Activated CD4-positive, alpha-beta T cell treated with anti-CD3 and anti-CD28 coated beads, Interleukin-2, amount 50 U/mL, for 16 hours (primary cell): ENCODE measurements at places on chromosomes 12 and 14.

GRCh38 chr12:25745281-25745680 lies 192.2 kb upstream of the LMNTD1 start:
- no peak for DNase-seq

GRCh38 chr12:29692237-29692636 lies 91.5 kb downstream of the TMTC1 start:
- no peak for DNase-seq

- no peak for DNase-seq
Measured at GRCh38 chr12:31944299-31944698, 14.9 kb upstream of the RESF1 start.

DNA sequence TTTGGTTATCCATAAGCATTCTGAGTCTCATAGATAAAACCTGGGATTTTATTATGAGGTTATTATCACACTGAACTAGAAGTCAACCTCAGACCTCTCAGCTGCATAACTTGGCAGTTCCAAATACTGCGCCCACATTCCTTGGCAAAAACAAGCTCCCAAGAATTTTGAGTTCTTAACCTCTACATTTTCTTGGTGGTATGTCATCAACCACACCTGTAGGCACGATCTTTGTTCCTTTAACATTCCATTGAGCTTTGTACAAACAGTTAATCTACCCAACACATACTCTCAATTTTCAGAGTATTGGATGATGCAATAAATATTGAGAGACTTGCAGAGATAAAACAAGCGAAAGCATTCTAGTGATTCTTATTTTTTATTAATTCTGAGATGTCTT lies 371.8 kb upstream of the PRICKLE1 start:
- DNase-seq = no peak

GRCh38 chr14:96056509-96057422 lies 17.6 kb downstream of the C14orf132 start:
- DNase-seq = no peak

GRCh38 chr14:77761205-77761931 lies 412 bp upstream of the SNW1 start:
- no peak for DNase-seq

- DNase-seq = no peak
Measured at GRCh38 chr14:39425947-39426346, 6.3 kb downstream of the FBXO33 start.

GRCh38 chr14:85400678-85401077 lies 129.3 kb upstream of the FLRT2 start:
- no peak for DNase-seq

- DNase-seq = peak; percentile 12
Measured at GRCh38 chr12:104877103-104877705, 80.9 kb downstream of the SLC41A2 start.

DNA sequence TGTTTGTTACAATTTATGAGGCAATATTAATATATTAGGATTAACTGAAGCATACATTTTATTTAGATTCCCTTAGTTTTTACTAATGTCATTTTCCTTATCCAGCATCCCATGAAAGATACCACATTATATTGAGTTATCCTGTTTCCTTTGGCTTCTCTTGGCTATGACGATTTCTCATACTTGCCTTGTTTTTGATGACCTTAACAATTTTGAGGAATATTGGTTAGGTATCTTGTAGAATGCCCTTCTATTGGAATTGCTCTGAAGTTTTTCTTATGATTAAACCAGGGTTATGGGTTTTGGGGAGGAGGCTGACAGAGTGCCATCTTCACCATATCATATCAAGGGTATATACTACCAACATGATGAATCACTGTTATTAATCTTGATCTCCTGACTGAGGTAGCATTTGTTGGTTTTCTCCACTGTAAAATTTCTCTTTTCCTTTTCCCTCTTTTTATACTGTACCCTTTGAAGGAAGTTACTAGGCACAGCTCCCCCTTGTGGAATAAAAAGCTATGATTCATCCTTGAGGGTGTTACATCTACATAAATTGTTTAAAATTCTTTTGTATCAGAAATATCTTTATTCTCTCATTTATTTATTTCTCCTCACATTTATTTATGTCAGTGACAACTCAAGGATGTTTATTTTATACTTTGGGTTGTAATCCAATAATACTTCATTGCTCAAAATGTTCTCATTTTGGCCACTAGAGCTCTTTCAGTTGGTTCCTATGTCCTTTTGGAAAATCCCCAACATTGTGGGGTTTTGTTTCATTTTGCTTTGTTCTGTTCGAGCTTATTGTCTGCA lies 239.0 kb downstream of the SLC16A7 start:
- DNase-seq = peak; percentile 28

DNA sequence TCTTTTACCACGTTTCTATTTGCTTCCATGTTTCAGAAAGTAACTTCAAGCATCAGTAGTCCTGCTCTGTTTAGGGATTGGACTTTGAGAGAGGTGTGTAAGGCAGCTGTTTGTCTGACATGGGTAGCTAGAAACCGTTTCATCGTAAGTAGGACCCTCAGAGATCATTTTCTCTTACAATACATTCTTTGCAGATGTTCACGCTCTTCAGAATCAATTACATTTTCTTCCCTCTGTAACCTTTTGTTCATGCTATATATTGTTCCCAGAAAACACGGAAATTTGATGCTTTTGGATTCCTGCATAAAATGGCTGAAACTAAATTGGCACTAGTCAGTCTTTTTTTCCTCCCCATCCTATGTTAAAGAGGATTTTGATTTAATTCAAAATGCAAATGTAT lies 62.6 kb upstream of the AEBP2 start:
- no peak for DNase-seq

DNA sequence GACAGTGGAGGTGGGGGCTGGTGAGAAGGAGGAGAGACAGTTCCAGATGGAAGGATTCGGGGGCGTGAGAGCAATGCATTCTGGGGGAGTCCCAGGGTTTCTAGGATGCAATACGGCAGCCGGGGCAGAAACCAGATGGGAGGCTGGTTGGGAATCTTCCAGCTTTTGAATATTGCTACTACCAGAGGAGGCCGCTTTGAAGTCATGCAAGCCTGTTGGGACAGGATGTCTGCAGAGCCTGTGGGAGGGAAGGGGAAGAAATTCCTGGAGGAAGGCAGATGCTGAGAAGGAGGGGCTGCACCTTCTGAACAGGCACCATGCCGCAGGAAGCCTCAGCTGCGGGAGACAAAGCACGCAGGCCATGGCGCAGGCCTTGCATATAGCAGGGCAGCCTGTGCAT lies 105.4 kb downstream of the APAF1 start:
- no peak for DNase-seq
